ENCODE measurements at places on chromosomes 5 and 9.

GRCh38 chr5:159095151-159095721 is 4.5 kb downstream of the EBF1 start:
- no peak for DNase-seq

DNA sequence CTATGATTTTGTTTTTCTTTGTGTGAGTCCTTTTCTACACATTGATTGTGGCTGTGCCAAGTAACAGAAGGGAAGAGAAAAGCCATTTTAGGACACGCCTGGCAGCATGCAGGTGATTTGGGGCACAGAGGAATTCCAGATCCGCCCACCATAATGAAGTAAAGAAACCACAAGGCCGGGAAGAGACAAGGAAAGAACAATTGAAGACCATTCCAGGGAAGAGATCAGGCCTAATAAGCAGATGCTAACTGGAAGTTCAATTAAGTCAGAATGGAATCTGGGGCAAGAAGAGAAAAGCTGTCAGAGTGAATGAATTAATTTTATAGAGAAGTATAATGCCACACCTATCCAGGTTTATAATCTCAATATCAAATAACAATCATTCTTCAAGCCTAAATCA is 110.2 kb upstream of the ISL1 start:
- no peak for DNase-seq

GRCh38 chr9:73034962-73035361 is 82.1 kb upstream of the ALDH1A1 start:
- no peak for DNase-seq

GRCh38 chr9:83934569-83935275 is 13.5 kb upstream of the KIF27 start:
- DNase-seq, result no peak

- no peak for DNase-seq
Observed at GRCh38 chr5:62538017-62538942, 40.3 kb upstream of the LRRC70 start.

All from activated CD4-positive, CD25-positive, alpha-beta regulatory T cell treated with anti-CD3 and anti-CD28 coated beads, Interleukin-2, amount 50 U/mL, for 16 hours (primary cell).